ENCODE measurements at places on chromosomes 16 and 17.

DNA sequence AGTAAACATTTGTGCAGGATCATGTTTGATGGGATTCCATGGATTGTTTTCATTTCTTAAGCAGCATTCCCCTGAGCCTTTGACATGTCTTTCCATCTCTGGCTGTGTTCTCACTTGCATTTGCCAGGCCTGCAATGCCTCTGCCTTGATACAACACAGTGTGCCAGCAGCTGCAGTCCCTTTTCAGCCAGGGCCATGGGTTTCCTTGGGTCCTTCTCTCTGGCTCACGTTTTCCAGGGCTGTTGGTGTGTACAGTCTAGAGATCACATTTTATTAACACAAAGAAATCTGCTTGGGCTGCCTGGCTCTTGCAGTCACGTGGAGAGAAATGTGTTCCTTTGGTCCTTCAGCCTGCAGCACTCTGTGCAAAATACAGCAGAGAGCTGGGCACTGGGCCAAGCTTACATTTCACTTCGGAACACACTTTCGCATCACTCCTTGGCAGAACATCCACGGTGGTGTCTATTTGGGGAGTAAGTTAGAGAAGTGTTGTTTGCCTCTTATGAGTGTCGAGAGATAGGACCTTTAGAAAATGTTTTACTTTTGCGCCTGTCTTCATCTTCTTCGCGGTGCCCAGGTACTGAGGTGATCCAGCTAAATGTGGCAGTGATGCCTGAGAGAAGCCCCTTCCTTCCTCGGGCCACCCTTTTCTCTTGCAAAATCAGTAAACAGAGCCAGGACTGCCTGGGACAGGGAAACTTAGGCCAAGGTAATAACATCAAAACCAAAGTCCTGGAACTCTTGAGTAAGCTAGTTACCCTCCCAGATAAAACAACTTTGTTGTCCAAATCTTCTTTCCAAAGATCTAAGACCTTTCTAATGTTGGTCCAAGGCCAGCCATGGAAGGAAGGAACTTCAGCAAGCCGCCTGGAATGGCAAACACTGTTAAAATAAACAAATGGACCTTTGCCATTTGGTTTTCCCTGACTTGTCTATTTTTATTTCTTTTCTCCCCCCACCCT lies 20.9 kb downstream of the HLF start:
- no peak for DNase-seq

DNA sequence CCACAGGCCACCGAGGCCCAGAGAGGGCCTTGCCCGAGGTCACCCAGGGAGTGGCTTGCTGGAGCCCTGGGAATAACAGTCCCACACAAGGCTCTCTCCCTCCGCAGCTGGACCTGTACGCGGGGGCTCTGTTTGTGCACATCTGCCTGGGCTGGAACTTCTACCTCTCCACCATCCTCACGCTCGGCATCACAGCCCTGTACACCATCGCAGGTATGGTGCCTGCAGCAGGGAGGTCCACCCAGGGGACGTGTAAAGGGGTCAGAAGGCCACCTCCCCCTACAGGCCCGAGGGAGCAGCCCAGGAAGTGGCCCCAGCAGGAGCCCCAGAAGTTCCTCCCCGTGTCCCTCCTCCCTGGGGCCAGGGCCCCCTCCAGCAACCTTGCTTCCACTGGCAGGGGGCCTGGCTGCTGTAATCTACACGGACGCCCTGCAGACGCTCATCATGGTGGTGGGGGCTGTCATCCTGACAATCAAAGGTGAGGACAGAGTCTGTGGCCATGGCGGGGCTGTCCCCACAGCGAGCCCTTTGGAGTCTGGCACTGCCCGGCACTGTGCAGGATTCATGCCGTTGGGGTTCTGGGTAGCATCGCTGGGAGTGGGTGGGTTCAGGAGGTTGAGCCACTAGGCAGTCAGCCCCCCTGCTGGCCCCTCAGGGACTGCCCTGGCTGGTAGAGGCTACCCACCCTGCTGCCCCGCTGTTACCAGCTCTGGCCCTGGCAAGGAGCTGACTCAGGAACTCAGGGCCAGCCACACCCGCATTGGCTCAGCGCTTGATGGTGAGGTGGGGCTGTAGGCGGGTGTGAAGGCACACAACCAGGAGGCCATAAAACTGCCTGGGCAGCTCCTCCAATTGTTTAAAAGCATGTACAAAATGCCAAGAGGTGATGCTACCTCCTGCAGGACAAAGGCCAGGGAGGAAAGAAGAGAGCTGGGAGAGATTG lies 17.3 kb downstream of the SLC5A10 start:
- no peak for DNase-seq

GRCh38 chr17:64571746-64572145 lies 65.0 kb downstream of the CEP95 start:
- no peak for DNase-seq

- DNase-seq: no peak
These were observed 102.3 kb downstream of the CYTH1 start for GRCh38 chr17:78679495-78680395.

- DNase-seq: no peak
These were observed 23.1 kb downstream of the ACLY start for GRCh38 chr17:41895617-41896016.
